Vagina (tissue), 2 donors: ENCODE measurements at places on chromosomes 1 and 21.

GRCh38 chr1:107267489-107267888 lies 126.7 kb downstream of the NTNG1 start:
- no peaks in the 10 kb centered on the region for H3K4me1 ChIP-seq
- no peak overlapping the region for H3K27ac ChIP-seq
- H3K4me3 ChIP-seq: no peak overlapping the region
- H3K27me3 ChIP-seq: no peaks in the 10 kb centered on the region

GRCh38 chr1:15329104-15329820 lies 80.4 kb upstream of the EFHD2 start:
- no peaks in the 10 kb centered on the region for H3K36me3 ChIP-seq
- peaks cover 37% of the 10 kb centered on the region for H3K4me1 ChIP-seq
- no peaks in the 10 kb centered on the region for H3K27me3 ChIP-seq
- peak overlapping the region; percentile 61 for H3K27ac ChIP-seq
- no peak overlapping the region for H3K4me3 ChIP-seq

GRCh38 chr21:17467392-17467791 lies 45.5 kb upstream of the CXADR start:
- no peaks in the 10 kb centered on the region for H3K36me3 ChIP-seq
- no peak overlapping the region for H3K4me3 ChIP-seq
- H3K27ac ChIP-seq: no peak overlapping the region
- DNase-seq: no peak

GRCh38 chr1:248855580-248855979 lies 3.3 kb downstream of the ZNF692 start:
- peaks cover 20% of the 10 kb centered on the region for H3K4me1 ChIP-seq
- H3K27me3 ChIP-seq: no peaks in the 10 kb centered on the region
- no peaks in the 10 kb centered on the region for H3K36me3 ChIP-seq

DNA sequence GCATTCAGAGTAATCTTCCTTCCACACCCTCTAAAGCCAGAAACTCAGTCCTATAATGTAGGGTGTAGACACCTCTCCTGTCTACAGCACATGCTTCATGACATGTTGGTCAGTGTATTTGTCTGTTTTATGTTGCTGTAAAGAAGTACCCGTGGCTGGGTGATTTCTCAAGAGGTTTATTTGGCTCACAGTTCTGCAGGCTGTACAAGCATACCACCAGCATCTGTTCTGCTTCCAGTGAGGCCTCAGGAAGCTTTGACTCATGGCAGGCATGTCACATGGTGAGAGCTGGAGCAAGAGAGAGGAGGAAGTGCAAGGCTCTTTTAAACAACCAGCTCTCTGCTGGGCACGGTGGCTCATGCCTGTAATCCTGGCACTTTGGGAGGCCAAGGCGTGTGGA lies 12.1 kb downstream of the PLOD1 start:
- no peaks in the 10 kb centered on the region for H3K4me1 ChIP-seq
- H3K27me3 ChIP-seq: no peaks in the 10 kb centered on the region
- H3K4me3 ChIP-seq: no peak overlapping the region
- H3K36me3 ChIP-seq: no peaks in the 10 kb centered on the region

DNA sequence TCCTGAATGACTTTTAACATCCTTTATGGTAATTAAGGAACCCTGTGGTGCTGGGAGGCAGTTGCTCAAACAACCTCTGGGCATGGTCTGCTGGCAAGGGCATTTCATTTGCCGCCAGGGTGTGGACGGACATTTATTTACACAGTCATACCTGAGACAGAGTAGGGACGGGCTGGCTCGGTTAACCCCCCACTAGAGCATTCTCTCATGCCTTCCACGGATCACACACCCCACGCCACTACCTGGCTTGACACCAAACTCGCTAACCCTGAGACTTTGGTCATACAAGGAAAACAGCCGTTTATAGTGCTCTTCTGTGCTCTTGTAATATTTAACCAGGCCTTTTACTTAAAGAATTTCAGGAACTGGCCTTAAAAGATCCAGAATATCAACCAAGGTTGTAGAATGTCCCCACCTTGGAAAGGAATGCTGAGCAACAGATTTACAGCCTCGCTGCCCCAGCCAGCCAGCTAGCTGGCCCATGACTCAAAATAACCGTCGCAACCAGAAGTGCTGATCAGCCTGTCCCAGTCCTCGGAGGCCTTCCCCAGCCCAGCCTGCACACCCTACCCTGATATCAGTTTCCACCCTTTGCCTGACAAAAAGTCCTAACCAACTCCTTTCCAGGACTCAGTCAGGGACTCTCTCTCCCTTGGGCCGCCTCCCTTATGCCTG lies 6.5 kb upstream of the PDXK start:
- no peaks in the 10 kb centered on the region for H3K27me3 ChIP-seq
- no peak for DNase-seq
- H3K4me1 ChIP-seq: no peaks in the 10 kb centered on the region
- H3K36me3 ChIP-seq: no peaks in the 10 kb centered on the region
- no peak overlapping the region for H3K4me3 ChIP-seq

- no peaks in the 10 kb centered on the region for H3K27me3 ChIP-seq
- H3K36me3 ChIP-seq: no peaks in the 10 kb centered on the region
- DNase-seq: no peak
- peak overlapping the region; percentile 98 for H3K27ac ChIP-seq
Observed at GRCh38 chr1:150009604-150010392, 728 bp downstream of the OTUD7B start.

- no peaks in the 10 kb centered on the region for H3K27me3 ChIP-seq
- DNase-seq: no peak
- H3K36me3 ChIP-seq: no peaks in the 10 kb centered on the region
- no peak overlapping the region for H3K27ac ChIP-seq
Observed at GRCh38 chr1:210516092-210516656, 187.5 kb downstream of the HHAT start.

GRCh38 chr1:3976821-3977220 lies 76.7 kb upstream of the C1orf174 start:
- no peak overlapping the region for H3K4me3 ChIP-seq
- no peak for DNase-seq
- H3K27me3 ChIP-seq: peaks cover 3% of the 10 kb centered on the region
- no peak overlapping the region for H3K27ac ChIP-seq
- no peaks in the 10 kb centered on the region for H3K4me1 ChIP-seq

GRCh38 chr1:174556392-174556791 lies 108.6 kb downstream of the GPR52 start:
- no peaks in the 10 kb centered on the region for H3K27me3 ChIP-seq
- DNase-seq: no peak
- no peaks in the 10 kb centered on the region for H3K4me1 ChIP-seq
- no peak overlapping the region for H3K27ac ChIP-seq
- no peak overlapping the region for H3K4me3 ChIP-seq

DNA sequence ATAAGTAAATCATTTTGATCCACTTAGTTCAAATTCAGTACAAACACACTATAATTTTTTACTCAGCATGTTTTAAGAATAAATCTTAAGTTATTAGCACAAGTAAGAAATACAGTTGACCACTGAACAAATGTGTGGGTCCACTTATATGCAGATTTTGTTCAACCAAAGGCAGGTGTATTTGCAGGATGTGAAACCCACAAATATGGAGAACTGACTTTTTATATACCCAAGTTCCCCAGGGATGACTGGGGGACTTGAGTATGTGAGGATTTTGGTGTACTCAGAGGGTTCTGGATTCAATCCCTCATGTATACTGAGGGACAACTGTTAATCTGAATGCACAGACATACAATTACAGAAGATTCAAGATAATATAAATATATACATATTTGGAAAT lies 25.7 kb upstream of the ERICH3 start:
- DNase-seq: no peak
- no peaks in the 10 kb centered on the region for H3K27me3 ChIP-seq
- H3K36me3 ChIP-seq: peaks cover 3% of the 10 kb centered on the region
- no peaks in the 10 kb centered on the region for H3K4me1 ChIP-seq

- no peaks in the 10 kb centered on the region for H3K27me3 ChIP-seq
- no peaks in the 10 kb centered on the region for H3K36me3 ChIP-seq
- H3K27ac ChIP-seq: no peak overlapping the region
Observed at GRCh38 chr1:221708076-221708571, 33.8 kb downstream of the DUSP10 start.

DNA sequence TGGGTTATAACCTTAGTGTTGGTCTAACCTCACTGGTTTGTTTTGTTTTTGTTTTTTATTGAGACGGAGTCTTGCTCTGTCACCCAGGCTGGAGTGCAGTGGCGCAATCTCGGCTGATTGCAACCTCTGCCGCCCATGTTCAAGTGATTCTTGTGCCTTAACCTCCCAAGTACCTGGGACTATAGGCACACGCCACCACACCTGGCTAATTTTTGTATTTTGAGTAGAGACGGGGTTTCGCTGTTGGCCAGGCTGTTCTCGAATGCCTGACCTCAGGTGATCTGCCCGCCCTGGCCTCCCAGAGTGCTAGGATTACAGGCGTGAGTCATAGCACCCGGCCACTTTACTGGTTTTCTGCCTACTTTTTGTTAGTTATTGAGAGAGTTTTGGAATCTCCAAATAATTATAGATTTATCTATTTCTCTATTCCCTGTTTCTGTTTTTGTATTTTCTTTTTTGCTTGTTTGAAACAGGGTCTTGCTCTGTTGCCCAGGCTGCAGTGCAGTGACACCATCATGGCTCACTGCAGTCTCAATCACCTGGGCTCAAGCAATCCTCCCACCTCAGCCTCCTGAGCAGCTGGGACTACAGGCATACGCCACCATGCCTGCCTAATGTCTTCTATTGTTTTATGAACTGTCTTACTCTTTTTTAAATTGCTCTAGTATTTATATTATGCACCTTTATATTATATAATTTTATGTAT lies 21.4 kb downstream of the SMG7 start:
- H3K36me3 ChIP-seq: no peaks in the 10 kb centered on the region
- no peak for DNase-seq
- H3K27me3 ChIP-seq: no peaks in the 10 kb centered on the region
- H3K4me1 ChIP-seq: peaks cover 12% of the 10 kb centered on the region
- H3K4me3 ChIP-seq: no peak overlapping the region

GRCh38 chr1:190540366-190540765 lies 62.7 kb upstream of the BRINP3 start:
- no peaks in the 10 kb centered on the region for H3K36me3 ChIP-seq
- no peak overlapping the region for H3K4me3 ChIP-seq
- H3K27ac ChIP-seq: no peak overlapping the region

DNA sequence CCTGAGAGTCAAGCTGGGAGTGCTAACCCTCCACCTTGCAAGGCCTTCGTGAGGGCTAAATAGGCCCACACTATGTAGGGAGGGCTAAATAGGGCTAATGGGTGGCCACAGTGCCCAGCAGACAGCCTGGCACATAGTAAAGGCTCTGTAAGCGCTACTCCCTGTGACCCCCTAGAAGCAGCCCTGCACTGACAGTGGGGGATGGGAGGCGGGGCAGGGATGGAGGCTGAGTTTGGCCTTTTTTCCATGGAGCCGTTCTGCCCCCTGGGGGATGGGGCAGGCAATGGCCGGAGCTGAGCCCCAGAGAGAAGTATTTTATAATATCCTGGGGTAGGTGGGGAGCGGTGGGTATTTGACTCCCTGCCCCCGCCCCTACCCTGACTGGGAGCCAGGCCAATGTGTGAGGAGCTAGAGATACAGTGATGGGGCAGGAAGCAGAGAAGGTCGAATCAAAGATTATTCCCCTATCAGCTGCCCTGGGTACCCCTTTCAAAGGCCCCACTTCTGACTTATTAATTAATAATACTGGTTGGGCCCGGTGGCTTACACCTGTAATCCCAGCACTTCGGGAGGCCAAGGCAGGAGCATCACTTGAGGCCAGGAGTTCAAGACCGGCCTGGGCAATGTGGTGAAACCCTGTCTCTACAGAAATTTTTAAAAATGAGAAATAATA lies 42.3 kb downstream of the LACTBL1 start:
- H3K4me1 ChIP-seq: no peaks in the 10 kb centered on the region
- H3K27ac ChIP-seq: no peak overlapping the region
- no peak overlapping the region for H3K4me3 ChIP-seq
- H3K36me3 ChIP-seq: no peaks in the 10 kb centered on the region
- no peaks in the 10 kb centered on the region for H3K27me3 ChIP-seq

DNA sequence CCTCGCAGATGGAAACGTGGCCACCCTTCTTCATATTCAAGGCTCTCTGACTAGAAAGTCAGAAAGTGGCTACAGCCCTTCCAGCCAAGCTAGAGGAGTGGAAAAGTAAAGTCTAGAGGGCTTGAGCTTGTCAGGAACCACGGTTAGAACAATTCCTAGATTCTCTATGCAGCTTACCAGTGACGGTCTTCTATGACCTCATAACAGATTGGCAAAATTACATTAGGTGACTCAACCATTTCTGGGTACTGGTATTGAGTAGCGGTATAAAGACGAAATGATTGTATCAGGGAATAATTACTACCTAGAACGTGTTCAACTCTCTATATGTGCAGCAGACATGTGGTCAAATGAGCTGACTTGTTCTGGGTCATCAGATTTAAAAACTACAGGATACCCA lies 155.0 kb upstream of the RUNX1 start:
- DNase-seq: no peak
- no peaks in the 10 kb centered on the region for H3K27me3 ChIP-seq
- peaks cover 26% of the 10 kb centered on the region for H3K4me1 ChIP-seq
- no peak overlapping the region for H3K4me3 ChIP-seq

GRCh38 chr1:42983253-42983652 lies 24.6 kb upstream of the SLC2A1 start:
- no peak overlapping the region for H3K27ac ChIP-seq
- no peaks in the 10 kb centered on the region for H3K27me3 ChIP-seq
- no peak overlapping the region for H3K4me3 ChIP-seq
- no peaks in the 10 kb centered on the region for H3K4me1 ChIP-seq
- H3K36me3 ChIP-seq: no peaks in the 10 kb centered on the region
- no peak for DNase-seq

DNA sequence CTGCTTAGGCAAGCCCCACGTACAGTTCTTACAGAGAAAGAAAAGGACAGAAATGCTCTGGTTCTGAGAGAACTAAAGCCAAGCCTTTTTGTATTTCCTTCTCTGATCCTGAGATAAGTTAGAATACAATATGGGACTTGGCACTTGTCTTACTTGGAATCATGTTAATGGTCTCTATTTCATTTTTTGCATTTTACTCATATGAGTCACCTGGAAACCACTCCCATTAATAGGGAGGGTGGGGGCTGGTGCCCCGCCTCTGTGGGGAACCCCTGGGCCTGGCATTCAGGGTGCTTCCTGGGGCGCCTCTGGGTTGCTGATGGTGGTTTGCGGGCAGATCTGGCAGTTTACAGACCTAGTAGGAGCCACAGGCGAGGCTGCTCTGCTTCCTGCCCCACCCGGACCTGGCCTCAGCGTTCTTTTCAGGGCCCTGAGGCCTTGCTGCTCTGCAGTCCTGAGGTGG lies 26.7 kb downstream of the TSPAN2 start:
- no peak for DNase-seq
- no peak overlapping the region for H3K4me3 ChIP-seq

DNA sequence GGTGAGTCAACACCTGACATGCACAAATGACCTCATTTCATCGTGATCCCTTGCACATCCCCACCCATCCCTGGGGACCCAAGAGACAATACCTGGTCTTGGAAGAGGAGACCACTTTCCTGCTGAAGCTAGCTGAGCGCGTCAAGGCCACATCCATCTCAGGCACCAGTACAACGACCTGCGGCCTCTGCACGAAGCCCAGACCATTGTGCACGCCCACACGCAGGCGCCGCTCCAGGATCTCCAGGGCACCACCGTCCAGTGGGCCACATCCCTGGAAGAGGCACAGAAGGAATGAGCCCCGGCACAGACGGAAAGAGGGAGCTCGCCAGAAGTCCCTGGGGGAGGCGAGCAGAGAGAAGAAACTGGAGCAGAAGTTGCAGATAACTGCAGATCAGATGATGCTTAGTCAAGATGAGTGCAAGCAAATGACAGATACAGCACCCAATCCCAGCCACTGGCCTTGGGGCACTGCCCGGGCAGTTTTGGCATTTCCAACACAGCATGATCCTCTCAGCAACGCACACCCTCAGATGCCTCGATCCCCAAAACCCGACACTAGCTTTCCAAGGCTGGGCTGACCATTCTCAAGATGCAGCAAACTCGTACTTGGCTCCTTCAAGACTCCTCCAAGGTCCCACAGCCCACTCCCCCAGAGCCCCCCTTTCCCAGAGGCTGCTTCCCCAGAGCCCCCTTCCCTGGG lies 44.1 kb downstream of the NPHP4 start:
- DNase-seq: peak; percentile 91
- no peak overlapping the region for H3K27ac ChIP-seq
- no peaks in the 10 kb centered on the region for H3K27me3 ChIP-seq
- H3K4me3 ChIP-seq: no peak overlapping the region
